Hypothalamus (tissue), 51 donors: ENCODE measurements at places on chromosomes 4 and X.
A peak's percentile ranks its signal among the peaks of the same experiment; 100 is the strongest.

- DNase-seq: no peak
These were observed 18.5 kb downstream of the SUV39H1 start for GRCh38 chrX:48715072-48715471.

- DNase-seq: no peak
These were observed 505.4 kb upstream of the PITX2 start for GRCh38 chr4:111128327-111128726.

DNA sequence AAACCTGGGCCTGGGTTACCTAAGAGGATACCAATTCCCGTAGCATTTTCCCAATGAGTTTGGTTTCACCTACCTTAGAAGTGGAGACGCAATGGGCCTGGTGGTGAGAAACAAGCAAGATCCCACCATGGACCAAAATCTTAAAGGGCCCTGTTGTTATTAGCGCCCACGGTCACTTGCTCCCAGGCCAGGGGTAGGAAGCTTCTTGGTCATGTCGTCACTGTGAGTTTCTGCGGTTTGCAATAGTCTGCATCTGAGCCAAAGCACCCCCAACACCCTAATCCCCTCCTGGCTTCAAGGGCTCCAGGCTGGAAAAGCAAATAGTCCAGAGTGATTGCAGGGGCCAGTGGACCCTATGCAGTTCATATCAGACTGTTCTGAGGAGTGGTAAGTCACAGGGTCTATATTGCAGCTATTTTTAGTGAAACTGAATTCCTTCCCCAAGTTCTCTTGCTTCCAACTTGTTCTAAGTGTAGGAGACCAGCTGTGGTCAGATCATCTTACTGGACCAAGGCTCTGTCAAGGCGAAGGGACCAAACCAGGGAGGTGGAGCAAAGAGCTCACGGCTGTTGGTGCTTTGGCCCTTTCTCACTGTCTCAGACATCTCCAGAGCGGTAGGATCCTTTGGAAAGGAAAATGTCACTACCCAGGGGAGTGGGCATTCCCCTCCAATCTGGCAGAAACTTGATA, 307.9 kb upstream of the F9 start:
- DNase-seq: no peak

DNA sequence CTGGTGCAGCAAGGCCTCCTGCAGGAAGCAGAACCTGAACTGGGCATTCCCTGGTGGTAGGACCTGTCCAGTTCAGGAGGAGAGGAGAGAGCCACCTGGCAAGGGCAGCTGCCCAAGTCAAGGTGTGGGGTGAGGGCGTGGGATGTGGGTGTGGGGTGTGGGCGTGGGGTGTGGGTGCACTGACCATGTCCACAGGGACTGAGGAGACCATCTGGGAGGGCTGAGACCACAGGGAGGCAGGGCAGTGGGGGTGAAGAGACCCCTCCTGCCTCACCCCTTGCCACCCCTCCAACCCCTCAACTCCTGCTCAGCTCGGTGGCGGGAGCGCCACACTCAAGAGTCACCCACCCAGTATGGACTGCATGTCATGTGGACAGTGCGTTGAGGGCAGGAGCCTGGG, 117.9 kb downstream of the CPZ start:
- no peak for DNase-seq

DNA sequence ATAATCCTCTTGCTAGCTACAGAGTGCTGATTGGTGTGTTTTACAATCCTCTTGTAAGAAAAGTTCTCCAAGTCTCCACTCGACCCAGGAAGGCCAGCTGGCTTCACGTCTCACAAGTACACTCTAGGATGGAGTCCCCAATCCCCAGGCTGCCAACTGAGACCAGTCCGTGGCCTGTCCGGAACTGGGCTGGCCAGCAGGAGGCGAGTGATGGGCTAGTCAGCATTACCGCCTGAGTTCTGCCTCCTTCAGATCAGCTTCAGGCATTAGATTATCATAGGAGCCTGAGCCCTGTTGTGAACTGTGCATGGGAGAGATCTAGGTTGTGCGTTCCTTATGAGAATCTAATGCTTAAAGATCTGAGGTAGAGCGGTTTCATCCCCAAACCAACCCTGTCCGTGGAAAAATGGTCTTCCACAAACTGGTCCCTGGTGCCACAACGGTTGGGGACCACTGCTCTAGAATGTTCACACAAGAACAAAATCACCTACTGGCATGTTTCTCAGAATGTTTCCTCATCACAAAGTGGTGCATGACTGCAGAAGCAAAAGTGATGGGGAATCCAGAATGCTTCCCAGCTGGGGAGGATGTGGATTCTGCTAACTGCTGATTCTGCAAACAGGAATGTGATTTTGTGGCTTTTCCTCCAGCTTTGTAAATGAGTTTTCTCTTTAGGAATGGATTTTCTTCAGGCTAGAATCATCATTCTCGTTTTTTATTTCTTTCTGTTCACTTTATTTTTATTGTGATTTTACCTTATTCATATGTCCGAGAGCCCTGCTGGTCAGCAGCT, 40.9 kb downstream of the SEPTIN11 start:
- DNase-seq: no peak

DNA sequence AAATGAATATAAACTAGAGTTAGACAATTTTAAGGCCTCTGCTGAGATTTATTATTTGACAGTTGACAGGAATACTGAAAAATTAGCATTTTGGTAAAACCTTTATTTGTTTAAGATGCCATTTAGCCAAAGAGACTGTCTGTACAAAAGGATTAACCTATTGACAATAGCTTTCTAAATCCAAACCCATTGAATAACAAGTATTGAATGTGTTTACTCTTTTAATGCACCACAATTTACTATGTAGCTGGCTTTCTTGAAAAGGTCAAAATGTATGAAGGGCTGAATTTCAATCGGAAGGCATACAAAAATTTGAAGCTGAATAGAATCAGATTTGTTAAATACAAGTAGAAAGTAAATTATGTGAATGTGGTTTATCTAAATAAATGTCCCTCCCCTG, 374.5 kb downstream of the TEX13C start:
- DNase-seq: no peak

- no peak for DNase-seq
These were observed 186.0 kb upstream of the FRMPD4 start for GRCh38 chrX:11952176-11952720.

- DNase-seq: no peak
These were observed 150.0 kb downstream of the PDE5A start for GRCh38 chr4:119478446-119479179.

DNA sequence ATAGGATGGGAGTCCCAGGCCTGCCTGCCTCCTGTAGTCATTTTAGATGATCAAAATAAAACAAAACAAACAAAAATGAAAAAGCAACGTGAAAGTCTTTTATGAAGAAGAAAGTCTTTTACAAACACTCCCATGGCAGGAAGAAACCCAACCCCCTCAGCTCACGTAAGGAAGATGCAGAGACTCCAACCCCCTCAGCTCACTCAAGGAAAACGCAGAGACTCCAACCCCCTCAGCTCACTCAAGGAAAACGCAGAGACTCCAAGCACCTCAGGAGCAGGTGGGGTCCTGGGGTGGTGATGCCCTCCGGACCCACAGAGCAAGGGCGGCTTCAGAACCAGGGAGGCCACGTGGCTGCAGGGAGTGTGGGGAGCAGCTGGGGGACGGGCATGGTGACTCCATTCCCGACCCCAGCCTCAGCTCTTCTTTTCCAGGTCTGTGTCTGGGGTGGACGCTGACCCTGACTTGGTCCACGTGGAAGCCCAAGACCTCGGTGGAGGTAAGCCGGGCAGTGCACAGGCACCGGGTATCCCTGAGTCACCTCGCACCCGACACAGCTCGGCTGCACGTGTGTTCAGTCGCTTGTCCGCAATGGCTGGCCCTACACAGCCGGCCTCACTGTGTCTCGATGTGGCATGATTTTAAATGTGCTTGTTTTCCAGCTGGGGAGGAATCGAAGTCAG, 226.5 kb upstream of the PSAPL1 start:
- DNase-seq: no peak

- DNase-seq: no peak
These were observed 86.2 kb downstream of the NHSL2 start for GRCh38 chrX:71996826-71997225.

GRCh38 chr4:105989485-105990242, 94.4 kb downstream of the NPNT start:
- no peak for DNase-seq

GRCh38 chr4:22071749-22072148, 123.2 kb upstream of the KCNIP4 start:
- DNase-seq: no peak

GRCh38 chr4:172707622-172708021, 461.0 kb upstream of the GALNT7 start:
- no peak for DNase-seq

- no peak for DNase-seq
These were observed 37.9 kb upstream of the NAP1L5 start for GRCh38 chr4:88735564-88735963.

- DNase-seq: no peak
These were observed 562.2 kb upstream of the SLIT2 start for GRCh38 chr4:19689511-19689910.

GRCh38 chr4:163473576-163473975, at the start of gene TKTL2:
Gene TKTL2 (minus strand): TSS chr4:163473754. CDS start chr4:163473734, 20 bp downstream.
- DNase-seq: no peak

DNA sequence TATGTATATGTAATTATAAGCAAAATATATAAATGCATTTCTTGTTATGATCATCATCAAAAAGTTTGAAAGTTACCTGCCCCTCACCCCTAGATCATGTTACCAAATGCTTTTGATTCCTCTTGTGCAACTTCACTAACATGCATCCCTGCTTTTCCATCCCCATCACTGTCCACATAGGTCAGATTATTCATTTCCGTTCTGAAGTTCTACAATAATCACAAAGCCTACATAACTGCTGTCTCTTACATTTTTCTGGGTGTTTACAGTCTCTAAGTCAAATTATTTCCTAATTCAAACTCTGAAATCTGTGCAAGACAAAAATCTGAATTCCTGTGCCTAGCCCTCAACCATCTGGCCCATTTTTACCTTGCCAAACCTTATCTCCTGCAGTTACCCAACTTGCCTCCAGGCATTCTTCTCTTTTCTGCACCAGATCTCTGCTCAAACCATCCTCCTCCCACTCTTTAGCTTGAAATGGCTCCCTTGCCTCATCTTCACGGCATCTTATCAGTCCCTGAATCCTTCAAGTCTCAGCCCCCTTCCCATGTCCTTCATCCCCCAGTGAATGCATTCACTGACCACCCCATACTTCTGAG, 42.4 kb upstream of the SLC39A8 start:
- DNase-seq: no peak

DNA sequence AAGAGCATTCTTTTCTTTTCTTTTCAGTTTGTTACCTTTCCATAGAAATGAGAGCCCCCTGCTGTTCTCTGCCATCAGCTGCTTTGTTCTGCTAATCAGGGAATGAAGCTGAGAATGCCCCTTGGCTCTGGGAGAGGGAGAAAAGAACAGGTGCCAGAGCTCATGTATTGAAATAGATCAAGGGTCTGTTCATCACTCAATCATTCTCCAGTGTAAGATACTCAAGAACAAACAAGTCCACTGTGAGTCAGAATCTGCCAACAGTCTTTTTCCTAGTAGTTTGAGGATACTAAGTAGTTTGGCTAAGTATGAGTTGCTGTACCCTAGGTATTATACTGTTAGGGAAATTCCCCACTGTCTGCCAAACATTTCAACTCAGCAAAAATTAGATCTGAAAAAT, 144.3 kb downstream of the RTL3 start:
- DNase-seq: no peak

DNA sequence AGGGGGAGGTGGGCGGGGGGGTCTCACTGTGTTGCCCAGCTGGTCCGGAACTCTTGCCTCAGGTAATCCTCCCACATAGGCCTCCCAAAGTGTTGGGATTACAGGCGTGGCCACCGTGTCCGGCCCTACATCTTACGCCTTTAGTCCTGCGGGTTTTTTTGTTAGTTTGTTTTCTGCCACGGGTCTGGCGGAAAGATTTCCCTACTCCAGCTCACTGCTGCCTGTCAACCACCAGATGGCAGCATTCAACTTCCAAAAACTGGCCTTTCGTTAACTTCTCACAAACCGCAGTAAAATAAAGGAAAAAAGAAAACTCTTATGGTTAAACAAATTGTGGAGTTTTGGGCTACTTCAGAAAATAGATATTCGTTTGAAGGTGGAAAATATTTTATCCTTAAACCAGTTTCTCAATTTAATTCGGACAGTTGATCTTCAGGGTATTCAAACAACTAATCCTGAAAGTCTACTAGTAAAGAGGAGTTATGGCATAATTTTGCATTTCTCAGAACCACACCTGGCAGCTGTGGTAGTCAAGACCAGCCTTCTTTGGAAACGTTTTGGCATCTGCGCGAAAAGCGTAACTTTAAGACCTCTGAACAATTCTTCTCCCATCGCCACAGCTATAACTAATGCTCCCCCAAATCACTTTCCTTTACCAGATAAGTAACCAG, 41.1 kb downstream of the LUZP4 start:
- peak; percentile 12 for DNase-seq

DNA sequence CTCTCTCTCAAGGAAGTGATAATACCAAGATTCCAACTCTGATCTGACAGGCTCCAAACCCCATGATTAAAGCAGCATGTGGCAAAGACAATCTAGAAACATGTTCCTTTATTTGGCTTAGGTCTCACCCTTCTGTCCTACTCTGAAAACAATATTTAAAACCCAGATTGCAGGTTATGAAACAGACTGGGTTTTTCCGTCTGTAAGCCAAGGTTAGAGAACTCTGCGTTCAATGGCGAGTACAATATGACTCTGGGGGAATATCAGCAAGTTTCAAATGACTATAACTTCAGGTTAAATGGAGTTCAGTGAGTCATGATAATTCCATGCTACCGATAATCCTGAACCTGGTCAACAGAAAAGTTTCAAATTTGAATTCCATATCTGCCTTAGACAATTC, 50.8 kb downstream of the ANAPC10 start:
- no peak for DNase-seq

GRCh38 chr4:123449780-123450179, 53.2 kb downstream of the SPRY1 start:
- no peak for DNase-seq

DNA sequence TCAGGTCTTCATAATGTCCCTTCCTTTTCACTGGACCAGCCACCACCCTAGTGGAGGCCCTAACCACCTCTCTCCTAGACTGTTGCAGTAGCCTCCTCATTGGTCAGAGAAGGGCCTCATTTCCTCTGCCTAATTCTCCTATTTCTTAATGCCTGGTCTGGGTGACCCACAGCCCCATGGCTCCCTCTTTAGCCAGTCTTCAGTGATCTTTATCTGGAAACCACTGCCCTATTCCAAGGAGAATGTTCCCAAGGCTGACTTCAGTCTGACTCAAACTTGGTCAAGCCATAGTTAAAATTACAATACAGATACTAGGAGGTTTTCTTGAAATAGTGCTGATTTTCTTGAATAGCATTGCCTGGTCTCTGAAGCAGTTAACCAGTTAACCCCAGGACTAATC, 53.6 kb upstream of the PRPS1 start:
- no peak for DNase-seq

GRCh38 chr4:174134361-174134760, 149.1 kb downstream of the FBXO8 start:
- no peak for DNase-seq
